ENCODE measurements at places on chromosomes 5 and 9.

- no peak for DNase-seq
These were observed 24.6 kb upstream of the FAM240B start for GRCh38 chr9:38744484-38744883.

- DNase-seq, result no peak
These were observed 24.9 kb upstream of the GADD45G start for GRCh38 chr9:89579741-89580385.

DNA sequence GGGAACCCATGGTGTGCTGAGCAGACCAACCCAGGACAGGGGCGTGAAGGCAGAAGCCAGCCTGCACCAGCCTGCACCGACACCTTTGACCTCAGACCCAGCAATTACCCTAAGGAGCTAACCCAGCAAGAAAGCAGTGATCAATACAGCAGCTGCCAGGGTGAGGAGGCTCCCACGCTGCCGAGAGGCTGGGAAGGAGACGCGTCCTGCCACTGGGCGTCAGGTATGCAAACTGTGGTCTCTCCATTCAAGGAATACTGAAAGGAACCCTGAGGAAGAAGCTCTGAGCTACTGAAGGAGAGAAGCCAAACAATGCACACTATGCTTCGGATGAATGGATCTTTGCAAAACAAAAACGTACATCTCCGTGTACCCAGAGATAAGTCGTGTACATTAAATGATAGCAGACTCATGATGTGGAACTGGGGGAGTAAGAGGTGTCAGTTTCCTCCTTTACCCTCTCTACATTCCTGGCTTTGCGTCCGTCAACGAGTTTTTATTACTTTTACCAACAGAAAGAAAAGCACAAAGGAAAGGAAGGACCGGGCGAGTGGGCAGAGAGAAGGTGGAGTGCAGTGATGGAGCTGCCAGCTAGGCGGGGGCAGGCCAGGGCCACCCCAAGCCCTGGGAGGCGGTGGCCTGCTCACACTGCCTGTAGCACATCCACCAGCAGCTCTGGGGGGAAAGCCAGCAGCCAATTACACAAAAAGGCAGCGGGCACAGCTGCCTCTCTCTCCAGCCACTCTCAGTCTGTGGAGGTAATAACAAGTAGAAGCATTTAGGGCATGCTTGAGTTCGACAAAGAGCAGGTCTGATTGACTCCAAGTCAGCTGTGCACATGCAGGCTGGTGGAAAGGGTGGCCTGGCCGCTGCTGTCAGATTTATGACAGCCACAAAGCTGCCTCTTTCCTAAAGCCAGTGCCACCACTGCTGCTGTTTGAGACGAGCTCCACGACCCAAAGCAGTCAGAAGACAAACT is 29.3 kb downstream of the RASGEF1C start:
- no peak for DNase-seq

DNA sequence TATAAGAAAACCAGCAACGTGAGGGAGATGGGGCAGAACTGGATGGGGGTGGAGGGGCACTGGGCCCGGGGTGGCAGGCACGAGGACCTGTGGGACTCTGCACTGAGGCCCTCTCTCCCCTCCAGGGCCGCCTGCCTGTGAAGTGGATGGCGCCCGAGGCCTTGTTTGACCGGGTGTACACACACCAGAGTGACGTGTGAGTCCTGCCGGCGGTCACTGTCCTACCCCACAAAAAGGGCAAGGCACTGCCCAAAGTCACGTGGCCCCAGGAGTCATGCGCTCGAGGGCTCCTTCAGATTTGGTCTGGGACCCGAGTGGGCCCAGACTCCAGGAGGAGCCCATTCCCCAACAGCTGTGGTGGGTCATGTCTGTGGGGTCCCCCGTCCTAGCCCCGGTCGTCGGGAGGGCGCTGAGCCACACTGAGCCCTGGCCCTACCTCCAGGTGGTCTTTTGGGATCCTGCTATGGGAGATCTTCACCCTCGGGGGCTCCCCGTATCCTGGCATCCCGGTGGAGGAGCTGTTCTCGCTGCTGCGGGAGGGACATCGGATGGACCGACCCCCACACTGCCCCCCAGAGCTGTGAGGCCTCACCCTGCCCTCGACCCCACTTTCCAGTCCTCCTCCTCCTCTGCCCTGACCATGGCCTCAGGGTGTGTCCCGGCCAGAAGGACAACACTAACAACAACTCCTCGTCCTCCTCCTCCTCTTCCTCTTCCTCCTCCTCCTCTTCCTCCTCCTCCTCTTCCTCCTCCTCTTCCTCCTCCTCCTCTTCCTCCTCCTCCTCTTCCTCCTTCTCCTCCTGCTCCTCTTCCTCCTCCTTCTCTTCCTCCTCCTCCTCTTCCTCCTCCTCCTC is 9.7 kb downstream of the FGFR4 start:
- no peak for DNase-seq
